GM18507 (cell line): ENCODE measurements at places on chromosomes 5 and 9.

- no peak for DNase-seq
Measured at GRCh38 chr9:450561-450960, 235.9 kb downstream of the DOCK8 start.

DNA sequence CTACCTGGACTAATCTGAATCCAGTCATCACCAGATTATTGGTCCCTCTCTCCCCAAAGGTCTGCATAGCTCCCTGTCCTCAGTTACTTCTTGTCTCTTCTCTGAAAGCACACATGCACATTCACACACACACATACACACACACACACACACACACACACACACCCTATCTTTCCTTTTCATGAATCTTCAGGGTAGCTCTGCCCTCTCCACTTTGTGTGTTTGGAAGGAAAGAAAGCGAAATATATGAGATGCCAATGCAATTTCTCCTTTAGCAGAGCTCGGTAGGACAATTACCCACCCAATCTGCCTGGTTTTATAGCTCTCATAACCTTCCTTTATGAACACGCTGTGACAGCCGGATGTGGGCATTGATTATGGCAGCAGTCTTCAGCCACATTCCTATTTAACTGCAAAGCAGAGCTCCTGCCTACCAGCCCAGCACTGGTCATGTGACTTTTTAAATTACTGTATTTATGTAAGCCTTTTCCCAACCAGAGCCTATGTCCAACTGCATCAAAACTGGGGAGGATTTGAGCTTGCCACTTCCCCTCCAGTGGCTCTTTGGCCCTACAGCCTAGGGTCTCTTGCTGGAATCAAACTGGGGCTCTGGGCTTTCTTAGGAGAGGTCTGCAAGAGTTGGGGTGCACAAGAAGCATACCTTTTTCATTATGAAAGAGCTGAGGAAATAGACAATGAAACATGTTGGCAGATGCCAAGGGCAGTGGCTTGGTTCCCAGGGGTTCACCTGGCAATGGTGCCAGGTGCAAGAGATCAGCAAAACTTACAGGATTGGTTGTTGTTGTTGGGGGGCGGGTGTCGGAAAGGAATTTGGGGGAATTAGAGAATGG, 20.8 kb upstream of the MATR3 start:
- no peak for DNase-seq

DNA sequence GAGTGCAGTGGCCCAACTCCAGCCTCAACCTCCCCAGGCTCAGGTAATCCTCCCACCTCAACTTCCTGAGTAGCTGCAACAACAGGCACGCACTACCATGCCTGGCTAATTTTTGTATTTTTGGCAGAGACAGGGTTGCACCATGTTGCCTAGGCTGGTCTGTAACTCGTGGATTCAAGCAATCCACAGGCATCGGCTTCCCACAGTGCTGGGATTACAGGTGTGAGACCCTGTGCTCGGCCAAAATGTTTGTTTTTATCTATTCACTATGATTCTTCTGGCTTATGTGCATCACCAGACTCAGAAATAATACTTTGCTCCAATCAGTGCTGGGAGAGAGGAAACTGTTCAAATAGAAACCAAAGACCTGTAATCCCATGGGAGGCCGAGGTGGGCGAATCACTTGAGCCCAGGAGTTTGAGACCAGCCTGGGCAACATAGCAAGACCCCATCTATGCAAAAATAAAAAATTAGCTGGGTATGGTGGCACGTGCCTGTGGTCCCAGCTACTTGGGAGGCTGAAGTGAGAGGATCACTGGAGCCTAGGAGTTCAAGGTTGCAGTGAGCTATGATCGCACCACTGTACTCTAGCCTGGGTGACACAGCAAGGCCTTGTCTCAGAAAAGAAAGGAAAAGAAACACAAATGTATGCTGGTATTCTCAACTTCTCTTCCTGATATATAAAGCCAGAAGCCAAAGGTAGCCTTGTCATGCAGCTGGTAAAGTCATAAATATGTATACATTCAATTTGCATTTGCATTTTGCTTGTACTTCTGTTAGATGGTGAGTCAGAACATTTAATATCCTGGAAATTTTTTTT, 4.5 kb downstream of the PIP5K1B start:
- no peak for DNase-seq

- no peak for DNase-seq
Measured at GRCh38 chr9:89804766-89805531, 200.1 kb downstream of the GADD45G start.

DNA sequence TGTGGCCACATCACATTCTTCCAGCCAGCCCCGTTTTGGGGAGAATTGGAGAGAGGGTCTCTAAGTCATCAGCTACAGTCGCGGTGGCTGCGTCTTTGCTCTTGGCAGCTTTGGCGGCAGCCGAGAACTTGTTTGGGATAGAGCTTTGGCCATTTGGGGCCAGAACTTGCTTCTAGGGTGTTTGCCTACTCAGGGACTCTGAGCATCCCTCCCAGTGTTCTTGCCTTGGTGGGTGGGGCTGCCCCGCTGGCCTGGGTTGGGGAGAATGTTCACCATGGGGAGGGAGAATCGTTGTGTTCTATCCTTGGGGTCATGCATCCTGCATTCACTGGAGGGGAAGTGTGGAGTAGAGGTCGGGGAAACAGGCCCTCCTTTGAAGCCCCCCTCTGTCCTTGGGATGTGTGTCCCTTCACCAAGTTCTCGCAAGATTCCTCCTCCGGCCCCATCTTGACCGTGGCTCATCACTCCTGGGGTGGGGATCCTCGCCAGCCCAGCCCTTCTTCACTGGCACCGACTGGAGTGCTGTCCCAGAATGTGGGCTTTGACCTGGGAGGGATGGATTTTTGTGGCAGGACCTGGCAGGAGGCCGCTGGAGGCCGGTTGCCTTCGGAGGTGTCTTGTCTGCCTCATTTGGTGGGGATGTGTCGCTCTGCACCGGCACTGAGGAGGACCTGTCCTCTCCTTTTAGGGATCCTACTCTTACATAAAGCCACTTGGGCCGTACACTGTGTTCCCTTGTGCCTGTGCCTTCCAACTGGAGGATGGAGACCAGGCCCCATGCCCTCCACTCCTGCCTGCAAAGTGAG, 3.5 kb downstream of the PHF2 start:
- DNase-seq = no peak

DNA sequence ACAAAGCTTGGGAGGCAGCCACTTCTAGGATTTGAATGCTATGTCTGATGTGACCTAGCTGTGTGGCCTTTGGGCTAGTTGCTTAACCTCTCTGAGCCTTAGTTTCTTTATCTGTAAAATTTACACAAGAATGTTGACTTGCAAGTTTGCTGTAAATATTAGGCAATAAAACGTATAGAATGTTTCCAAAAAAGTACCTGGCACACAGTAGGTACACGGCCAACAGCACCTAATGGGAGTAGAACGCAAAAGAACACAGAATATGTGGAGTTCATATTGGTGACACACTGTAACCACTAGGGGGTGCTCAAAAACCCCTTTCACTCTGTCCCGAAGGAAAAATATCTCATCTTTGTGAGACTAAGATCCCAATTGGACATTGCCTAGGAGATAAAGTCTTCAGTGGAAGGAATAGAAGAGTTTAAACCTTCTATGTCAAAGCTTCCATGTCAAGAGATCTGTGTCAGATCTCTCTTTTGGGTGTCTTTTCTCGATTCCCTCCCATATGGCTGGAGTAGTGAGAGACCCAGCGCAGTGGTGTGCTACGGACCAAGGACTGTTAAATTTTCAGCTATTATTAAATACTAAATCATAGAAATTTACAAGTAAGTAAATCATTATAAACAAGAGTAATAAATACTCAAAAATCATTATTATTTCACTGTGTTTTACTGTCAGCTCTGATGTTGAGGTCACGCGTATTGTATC, 145.4 kb upstream of the RAD23B start:
- DNase-seq = peak; percentile 9

DNA sequence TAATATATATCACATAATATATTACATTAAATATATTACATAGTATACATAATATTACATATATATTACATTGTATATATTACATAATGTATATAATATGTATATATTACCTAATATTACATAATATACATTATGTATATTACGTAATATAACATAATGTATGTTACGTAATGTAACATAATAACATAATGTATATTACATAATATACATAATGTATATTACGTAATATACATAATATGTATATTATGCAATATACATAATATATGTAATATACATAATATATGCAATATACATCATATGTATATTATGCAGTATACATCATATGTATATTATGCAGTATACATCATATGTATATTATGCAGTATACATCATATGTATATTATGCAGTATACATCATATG, 19.1 kb downstream of the CYLC2 start:
- DNase-seq = no peak

- peak; percentile 30 for DNase-seq
Measured at GRCh38 chr5:119435436-119436132, 16.7 kb upstream of the HSD17B4 start.

DNA sequence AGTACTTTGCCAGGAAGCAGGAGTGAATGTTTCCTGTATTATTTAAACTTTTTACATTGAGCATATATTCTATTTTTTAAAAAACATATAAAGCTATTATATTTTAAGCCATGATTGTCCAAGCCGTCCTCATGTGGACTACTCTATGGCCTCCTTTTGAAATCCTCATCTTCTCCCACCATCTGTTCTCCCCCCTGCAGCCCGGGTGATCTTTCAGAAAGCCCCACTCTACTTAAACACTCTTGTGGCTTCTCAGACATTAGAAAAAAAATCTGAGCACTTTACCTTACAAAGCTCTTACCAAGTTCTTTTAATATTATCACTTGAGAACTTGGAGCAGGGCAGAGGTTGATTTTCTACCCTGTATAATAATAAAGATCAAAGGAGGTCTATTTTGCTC, 95.4 kb downstream of the CAVIN4 start:
- no peak for DNase-seq

DNA sequence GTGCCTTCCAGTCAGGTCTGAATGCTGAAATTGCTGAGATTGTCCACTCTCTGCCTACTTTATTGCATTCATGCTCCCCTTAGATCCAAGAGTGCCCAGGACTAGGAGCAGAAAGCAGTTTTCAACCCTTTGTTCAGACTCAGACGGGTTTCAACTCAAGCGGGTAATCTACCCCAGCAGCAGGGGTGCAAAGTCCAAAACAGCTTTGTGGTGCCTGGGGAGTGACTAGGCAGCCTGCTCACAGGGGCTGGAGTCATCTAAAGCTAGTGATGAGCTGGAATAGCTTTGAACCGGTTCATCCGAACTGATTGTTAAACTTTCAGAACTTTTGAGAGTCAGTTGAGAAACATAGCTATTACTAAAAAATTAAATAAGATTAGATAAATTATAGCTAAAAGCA, 71.0 kb upstream of the IQGAP2 start:
- no peak for DNase-seq

GRCh38 chr9:21555911-21556310, 73.8 kb upstream of the IFNE start:
- DNase-seq = no peak

GRCh38 chr9:14027116-14027800, 286.7 kb downstream of the NFIB start:
- no peak for DNase-seq

- DNase-seq = no peak
Measured at GRCh38 chr9:127509955-127510299, 58.6 kb downstream of the LRSAM1 start.

DNA sequence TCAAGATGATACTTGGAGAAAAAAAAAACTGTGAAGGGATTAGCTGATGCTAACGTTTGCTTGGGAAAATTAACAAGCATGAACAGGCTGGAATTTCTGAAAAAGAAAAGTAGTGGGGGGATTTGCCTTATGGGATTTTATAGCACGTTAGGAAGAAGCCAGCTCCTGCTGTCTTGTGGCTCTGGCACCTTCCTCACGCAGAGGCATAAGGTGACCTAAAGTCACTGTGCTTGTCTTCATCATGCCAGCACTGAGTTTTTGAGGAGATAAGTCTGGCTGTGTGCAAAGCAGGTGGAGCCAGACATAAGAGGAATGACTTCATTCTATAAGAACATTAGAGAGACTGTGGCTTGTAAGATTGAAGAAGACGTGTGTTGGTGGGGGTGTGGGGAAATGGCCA, 94.4 kb upstream of the MAP1B start:
- no peak for DNase-seq

GRCh38 chr5:170655476-170655875, 128.0 kb upstream of the GABRP start:
- no peak for DNase-seq

- DNase-seq = no peak
Measured at GRCh38 chr5:129496864-129497595, 36.9 kb downstream of the ADAMTS19 start.

GRCh38 chr9:124707666-124708065, 63.4 kb downstream of the NR6A1 start:
- no peak for DNase-seq

- DNase-seq = no peak
Measured at GRCh38 chr5:142095035-142095434, 13.5 kb upstream of the NDFIP1 start.

- DNase-seq = no peak
Measured at GRCh38 chr5:2740876-2741555, 10.5 kb downstream of the IRX2 start.

GRCh38 chr9:129836311-129837007, 1.2 kb downstream of the USP20 start:
- no peak for DNase-seq

GRCh38 chr5:59275510-59276324, 617.8 kb downstream of the PDE4D start:
- DNase-seq = no peak

GRCh38 chr9:103680581-103680980, 413.5 kb upstream of the SMC2 start:
- no peak for DNase-seq

- no peak for DNase-seq
Measured at GRCh38 chr5:96431376-96432187, 1.5 kb downstream of the PCSK1 start.

- no peak for DNase-seq
Measured at GRCh38 chr5:71652349-71652748, 65.2 kb downstream of the MCCC2 start.

- no peak for DNase-seq
Measured at GRCh38 chr9:134666208-134666607, 24.6 kb downstream of the COL5A1 start.

- DNase-seq = no peak
Measured at GRCh38 chr5:132254321-132254977, 3.0 kb upstream of the PDLIM4 start.

- no peak for DNase-seq
Measured at GRCh38 chr5:146025114-146025680, 80.2 kb downstream of the PLAC8L1 start.

- DNase-seq = no peak
Measured at GRCh38 chr5:115810761-115811160, 5.7 kb downstream of the CDO1 start.

DNA sequence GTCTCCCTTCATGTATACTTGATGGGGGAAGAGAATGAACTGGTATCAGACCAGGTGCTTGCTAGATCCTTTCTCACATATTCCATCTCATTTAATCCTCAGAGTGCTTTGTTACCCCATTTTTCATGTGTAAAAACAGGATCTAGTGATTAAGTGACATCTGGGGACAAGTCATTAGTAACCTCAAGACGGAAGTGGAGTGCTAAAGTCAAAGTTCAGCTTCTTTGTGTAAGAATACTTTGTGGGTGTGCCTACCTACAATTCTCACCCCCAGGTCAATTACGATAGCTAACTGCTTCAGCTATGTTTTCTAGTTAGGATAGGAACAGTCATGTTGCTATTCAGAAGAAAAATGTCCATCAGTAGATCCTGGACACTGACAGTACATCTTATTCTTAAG, 3.1 kb upstream of the FAM120AOS start:
- DNase-seq = no peak
